ENCODE measurements at places on chromosomes 7 and 10.

GRCh38 chr7:100446040-100446439, 9.7 kb upstream of the PPP1R35 start:
- DNase-seq: no peak

GRCh38 chr10:125551247-125551646, 131.7 kb downstream of the TEX36 start:
- DNase-seq: no peak

GRCh38 chr7:24346129-24346528, 62.1 kb downstream of the NPY start:
- no peak for DNase-seq

GRCh38 chr7:118366363-118366762, 141.9 kb downstream of the ANKRD7 start:
- DNase-seq: no peak

- no peak for DNase-seq
These were observed 7.3 kb downstream of the JCAD start for GRCh38 chr10:30052062-30052461.

DNA sequence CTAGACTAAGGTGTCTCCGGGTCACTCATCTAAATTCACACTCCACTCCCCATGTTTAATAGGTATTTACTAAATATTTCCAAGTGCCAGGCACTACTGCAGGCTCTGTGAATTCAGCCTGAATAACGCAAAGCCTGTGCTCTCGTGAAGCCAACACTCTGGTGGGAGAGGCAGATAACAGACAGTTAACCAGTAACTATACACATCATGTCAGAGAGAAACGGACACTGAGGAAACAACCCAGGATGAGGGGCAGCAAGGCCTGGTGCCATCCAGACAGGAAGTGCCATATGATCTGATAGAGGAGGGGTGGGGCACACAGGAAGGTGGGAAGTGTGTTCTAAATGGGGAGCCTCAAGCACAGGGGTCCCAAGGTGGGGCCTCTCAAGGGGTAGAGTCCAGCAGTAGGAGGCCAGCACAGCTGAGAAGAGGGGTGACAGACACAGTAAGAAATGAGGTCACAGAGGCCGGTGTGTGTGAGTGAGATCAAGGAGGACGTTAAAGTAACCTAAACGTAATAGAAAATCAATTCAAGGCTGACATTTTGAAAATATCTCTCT, 85.3 kb downstream of the LARP4B start:
- DNase-seq: no peak

- no peak for DNase-seq
These were observed 37.0 kb downstream of the KLF6 start for GRCh38 chr10:3747984-3748383.

DNA sequence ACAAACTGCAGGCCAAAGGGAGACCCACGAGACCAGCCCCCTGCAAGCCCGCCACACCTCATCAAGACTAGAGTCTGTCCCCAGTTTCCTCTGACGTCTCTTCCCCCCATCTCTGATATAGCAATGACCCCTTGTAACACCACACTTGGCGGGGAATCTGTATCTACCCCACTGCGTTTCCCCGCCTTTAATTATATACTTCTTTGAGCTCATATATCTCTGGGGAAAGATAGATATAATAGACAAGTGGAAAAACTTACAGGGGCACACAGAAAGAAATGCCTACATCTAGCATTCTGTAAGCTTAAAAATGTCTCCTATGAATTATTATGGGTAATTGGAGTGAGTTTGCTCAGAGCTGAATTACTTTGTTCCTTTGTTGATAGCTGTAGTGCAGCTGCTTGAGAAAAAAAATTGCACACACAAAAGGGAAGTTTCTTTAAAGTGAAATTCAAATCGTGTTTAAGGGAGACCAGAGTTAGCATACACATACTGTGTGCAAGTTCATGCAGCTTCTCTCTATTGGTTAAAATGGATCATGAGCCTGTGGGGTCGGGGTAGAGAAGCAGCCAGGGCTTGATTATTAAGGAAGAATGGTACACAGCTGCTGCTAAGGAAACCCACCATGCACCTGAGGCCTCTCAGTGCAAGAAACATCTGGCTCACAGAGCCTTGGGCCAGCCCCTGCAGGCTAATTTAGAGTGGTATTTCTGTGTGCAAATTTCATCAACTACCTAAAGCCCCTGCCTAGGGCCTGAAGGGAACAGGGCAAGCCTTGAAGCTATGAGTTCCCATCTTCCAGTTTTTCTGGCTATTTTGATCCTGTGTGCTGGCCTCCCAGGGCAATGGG, 32.5 kb downstream of the CDCA7L start:
- DNase-seq: no peak

DNA sequence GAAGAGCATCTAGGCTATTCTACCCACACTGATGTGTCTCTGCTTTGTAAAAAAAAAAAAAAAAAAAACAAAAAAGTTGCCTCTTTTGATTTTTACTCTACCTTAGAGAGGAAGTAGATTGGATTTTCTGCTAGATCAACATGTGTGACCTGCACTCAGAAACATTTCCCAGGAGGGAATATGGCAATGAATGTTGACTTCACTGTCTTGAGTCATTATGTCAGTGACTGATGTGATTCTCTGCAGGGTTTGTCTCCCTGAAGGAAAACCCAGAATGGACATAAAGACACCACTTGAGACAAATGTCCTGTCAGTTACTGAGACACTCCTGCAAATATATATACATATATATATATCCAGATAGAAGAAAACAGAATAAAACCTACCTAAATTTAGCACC, 370.3 kb downstream of the BMPER start:
- DNase-seq: no peak

- DNase-seq: no peak
These were observed 432.7 kb upstream of the GALNT17 start for GRCh38 chr7:70699271-70699670.

DNA sequence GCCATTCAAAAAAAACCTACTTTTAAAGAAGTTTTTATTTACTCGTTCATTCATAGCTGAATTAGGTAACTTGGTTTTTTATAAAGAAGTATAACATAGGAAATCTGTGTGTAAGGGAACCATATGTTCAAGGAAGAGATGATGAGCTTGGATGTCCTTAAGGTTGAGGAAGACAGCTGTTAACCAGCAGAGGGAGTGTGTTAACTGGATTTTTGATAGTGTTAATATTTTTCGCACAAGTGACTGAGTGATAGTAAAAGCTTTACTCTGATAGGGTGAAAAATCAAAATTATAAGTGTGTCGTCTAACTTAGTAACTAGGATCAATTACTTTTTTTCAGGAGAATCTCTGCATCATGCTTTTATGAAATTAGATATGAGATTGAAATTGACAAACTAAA, 134.7 kb downstream of the ARL5B start:
- peak; percentile 6 for DNase-seq

DNA sequence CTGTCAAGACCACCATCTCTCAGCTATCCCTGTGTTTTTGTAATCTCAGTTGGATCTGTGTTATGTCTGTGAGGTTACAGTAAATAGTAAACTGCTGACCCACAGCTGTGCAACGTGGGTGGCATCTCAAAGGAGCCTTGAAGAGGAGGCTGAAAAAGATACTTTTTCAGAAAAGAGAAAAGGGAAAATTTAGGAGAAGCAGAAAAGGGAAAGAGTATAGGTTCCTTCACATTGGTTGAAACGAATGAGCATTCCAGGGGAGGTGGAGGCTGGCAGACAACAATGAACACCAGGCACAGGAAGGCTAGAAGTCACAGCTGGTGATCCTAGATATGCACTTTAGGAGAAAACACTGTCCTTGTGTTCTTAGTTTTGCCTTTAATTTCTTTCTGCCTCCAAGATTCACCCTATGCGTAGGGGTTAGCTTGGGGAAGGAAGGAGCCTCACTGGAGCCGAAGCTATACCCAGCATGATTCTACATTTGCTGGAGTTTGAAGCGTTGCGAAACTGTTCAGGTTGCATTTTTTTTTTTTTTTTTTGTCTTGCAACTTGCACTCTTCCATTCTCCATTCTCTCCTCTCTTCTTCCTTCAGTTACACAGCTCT, 18.3 kb downstream of the CPED1 start:
- DNase-seq: no peak

All from HCT116 (cell line).